Glutamatergic neuron (in vitro differentiated cells): ENCODE measurements at places on chromosomes 7 and 10. TPM values are rescaled to one million over a fixed set of nuclear protein-coding genes. Genes with fewer than 3 reads are reported as not detected.

MRC1 gene
- total RNA-seq = 7.9 TPM

CTAGE15 gene
- total RNA-seq = not detected

ECHDC3 gene
- 11.8 TPM for total RNA-seq

PRF1 gene
- 2.6 TPM for total RNA-seq

TMEM120A gene
- 26.4 TPM for total RNA-seq
